Parietal lobe (tissue), 2 donors: ENCODE measurements at places on chromosomes 7 and 10. TPM values are rescaled to one million over a fixed set of nuclear protein-coding genes. Genes with fewer than 3 reads are reported as not detected.

Gene IGFBP1
- total RNA-seq: not detected

Gene SYT15
- 0.31 TPM for total RNA-seq

Gene SH2D4B
- 1.6 TPM for total RNA-seq

Gene ZDHHC4
- total RNA-seq: 49.8 TPM

Gene MYL10
- total RNA-seq: not detected

Gene ASCC1
- 38.2 TPM for total RNA-seq

Gene GRID2IP
- 1.3 TPM for total RNA-seq

Gene WNT16
- total RNA-seq: 0.31 TPM

Gene GRM3
- total RNA-seq: 133 TPM

Gene AOC1
- total RNA-seq: not detected

Gene PILRA
- total RNA-seq: 3.8 TPM

Gene PRLHR
- total RNA-seq: 3.8 TPM

Gene TLL2
- 0.63 TPM for total RNA-seq

Gene FAM237B
- total RNA-seq: not detected

Gene ZPBP
- not detected for total RNA-seq

Gene TMEM176B
- not detected for total RNA-seq

Gene AKR1C2
- 22.8 TPM for total RNA-seq

Gene NCF1
- not detected for total RNA-seq

Gene PRSS37
- not detected for total RNA-seq

Gene CD36
- total RNA-seq: 12.2 TPM

Gene ACTR3C
- 12.2 TPM for total RNA-seq

Gene CADPS2
- 10.0 TPM for total RNA-seq

Gene CCL24
- total RNA-seq: not detected

Gene MET
- total RNA-seq: 6.9 TPM

Gene C10orf67
- total RNA-seq: 0.31 TPM

Gene VIPR2
- 0.63 TPM for total RNA-seq

Gene ZNF365
- 31.9 TPM for total RNA-seq

Gene PTN
- total RNA-seq: 140 TPM

Gene IKZF1
- total RNA-seq: 0.94 TPM

Gene COX19
- 46.6 TPM for total RNA-seq

Gene SPDYE18
- 0.94 TPM for total RNA-seq

Gene WEE2
- 1.3 TPM for total RNA-seq

Gene SCIN
- 2.8 TPM for total RNA-seq

Gene UPK3B
- 0.63 TPM for total RNA-seq

Gene GNAI1
- 164 TPM for total RNA-seq
